ENCODE measurements at places on chromosomes 11 and 22. TPM values are rescaled to one million over a fixed set of nuclear protein-coding genes. Genes with fewer than 3 reads are reported as not detected.

The ADAMTS15 gene
- total RNA-seq, result 5.1 TPM

The UPK3A gene
- not detected for total RNA-seq

The OR8G1 gene
- total RNA-seq, result not detected

The TEX54 gene
- not detected for total RNA-seq

The TSGA10IP gene
- total RNA-seq, result not detected

The HORMAD2 gene
- total RNA-seq, result not detected

The ANKRD13D gene
- total RNA-seq, result 21.3 TPM

The TRIM6 gene
- 9.7 TPM for total RNA-seq

The ZP1 gene
- not detected for total RNA-seq

The TNNI2 gene
- total RNA-seq, result not detected

The MUC6 gene
- total RNA-seq, result not detected
